ENCODE measurements at places on chromosomes 16 and 17.

- DNase-seq = no peak
Measured at GRCh38 chr16:80463326-80463725, 77.5 kb upstream of the DYNLRB2 start.

DNA sequence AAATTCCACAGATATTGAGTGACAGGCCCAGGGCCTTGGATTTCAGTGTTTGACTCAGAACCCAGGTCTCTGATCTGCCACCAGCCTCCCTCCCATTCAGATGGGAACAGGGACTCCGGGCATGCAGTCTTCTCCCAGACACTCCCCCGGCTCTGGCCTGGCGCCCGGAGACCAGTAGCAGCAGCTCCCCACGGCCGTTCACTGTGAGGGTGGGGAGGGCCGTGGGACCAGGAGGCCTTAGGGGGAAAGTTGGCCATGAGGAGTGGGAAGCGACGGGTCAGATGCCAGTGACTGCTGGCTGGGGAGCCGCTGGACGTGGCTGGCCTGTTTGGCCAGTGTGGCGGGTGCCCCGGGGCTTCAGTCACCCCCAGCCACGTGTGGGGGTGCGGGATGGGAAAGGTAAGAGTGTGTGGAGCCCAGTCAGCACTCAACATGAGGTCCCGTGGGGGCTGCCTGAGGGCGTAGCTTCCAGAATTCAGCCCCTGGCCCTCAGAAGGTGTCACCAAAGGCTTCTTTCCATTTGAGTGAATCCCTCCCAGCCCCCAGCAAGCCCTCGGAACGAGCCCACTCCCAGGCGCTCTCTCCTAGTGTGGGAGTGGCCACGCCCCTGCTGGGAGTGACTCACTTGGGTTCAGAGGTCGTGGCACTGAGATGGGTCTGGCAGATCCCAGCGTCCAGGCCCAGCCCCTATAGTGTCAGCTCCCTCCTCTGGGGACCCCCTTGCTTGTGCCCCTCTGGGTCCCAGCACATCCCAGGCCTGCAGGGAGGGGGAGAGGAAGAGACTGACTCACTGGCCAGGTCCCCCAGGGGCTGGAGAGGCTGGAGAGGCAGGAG lies 309.4 kb downstream of the SEC14L1 start:
- DNase-seq = no peak

- no peak for DNase-seq
Measured at GRCh38 chr16:70254965-70255286, 3.2 kb upstream of the EXOSC6 start.

DNA sequence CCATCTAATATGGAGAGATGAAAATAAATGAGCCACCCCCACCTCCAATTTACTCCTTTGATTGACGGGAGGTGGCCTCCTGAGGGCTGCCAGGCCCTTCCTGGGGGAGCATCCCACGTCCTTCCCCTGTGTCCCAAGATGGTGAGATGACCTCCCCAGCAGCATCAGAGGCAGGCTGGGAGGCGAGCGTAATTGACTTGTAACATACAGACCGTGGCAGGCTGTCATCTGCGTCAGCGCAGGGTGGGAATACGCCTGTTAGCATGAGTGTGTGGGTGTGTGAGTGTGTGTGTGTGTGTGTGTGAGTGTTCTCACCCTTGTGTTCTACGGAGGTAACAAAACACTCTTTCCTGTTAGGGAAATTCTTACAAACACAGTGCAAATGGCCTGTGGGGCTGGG lies 156.9 kb upstream of the CIBAR2 start:
- DNase-seq = no peak

DNA sequence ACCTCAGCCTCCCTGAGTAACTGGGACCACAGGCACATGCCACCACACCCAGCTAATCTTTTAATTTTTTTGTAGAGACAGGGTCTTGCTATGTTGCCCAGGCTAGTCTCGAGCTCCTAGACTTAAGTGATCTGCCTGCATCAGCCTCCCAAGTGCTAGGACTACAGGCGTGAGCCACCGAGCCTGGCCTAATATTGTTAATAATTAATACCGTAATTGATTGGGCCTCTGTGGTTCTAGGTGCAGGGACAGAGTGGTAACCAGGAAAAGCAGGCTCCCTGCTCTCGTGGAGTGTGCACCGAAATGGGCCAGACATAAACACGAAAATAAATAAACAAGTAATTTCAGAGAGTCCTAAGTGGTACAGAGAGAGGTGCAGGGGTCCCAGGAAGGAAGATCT lies 241.0 kb downstream of the GSG1L start:
- DNase-seq = no peak

GRCh38 chr17:43003542-43004172 lies 2.9 kb upstream of the IFI35 start:
- no peak for DNase-seq

DNA sequence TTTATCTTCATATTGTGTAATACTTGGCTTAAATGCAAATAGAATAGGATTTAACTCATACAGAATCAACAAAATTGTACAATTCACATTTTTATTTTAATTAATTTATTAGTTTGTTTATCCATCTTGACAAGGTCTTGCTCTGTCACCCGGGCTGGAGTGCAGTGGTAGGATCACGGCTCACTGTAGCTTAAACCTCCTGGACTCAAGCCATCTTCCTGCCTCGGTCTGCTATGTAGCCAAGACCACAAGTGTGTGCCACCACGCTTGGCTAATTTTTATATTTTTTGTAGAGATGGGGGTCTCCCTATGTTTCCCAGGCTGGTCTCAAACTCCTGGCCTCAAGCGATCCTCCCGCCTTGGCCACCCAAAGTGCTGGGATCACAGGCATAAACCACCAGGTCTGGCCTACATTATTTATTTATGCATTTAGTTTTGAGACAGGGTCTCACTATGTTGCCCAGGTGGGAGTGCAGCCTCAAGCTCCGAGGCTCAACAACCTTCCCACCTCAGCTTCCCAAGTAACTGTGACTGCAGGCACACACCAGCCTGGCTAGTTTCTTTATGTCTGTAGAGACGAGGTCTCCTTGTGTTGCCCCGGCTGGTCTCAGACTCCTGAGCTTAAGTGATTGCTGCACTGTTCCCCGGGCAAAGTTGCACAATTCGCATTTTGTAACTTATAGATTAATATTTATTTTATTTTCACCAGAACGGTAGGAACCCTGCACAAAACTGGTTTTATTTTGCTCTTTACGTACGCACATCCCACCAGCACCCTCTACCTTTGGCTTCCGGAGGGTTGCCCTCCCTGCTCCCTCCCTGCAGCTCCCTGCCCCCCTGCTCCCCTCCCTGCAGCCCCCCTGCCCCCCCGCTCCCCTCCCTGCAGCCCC lies 4.9 kb downstream of the DPEP1 start:
- no peak for DNase-seq

DNA sequence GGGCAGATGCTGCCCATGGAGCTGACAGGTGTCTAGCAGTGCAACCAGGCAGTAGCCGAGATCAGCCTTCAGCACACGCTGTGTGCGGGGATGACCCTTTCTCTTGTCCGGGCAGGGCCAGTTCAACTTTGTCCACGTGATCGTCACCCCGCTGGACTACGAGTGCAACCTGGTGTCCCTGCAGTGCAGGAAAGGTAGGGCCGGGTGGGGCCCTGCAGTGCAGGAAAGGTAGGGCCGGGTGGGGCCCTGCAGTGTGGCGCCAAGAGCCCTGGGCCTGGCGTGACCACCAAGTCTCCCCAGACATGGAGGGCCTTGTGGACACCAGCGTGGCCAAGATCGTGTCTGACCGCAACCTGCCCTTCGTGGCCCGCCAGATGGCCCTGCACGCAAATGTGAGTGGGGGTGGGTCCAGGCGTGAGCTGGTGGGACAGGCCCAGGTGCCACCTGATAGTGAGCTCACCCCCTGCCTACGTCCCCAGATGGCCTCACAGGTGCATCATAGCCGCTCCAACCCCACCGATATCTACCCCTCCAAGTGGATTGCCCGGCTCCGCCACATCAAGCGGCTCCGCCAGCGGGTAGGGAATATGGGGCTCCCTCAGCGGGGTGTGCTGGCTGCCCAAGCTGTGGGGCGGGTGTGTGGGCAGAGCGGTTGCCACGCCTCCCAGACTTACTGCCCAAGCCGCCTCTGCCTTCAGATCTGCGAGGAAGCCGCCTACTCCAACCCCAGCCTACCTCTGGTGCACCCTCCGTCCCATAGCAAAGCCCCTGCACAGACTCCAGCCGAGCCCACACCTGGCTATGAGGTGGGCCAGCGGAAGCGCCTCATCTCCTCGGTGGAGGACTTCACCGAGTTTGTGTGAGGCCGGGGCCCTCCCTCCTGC lies 40.2 kb downstream of the TSC2 start:
- no peak for DNase-seq

DNA sequence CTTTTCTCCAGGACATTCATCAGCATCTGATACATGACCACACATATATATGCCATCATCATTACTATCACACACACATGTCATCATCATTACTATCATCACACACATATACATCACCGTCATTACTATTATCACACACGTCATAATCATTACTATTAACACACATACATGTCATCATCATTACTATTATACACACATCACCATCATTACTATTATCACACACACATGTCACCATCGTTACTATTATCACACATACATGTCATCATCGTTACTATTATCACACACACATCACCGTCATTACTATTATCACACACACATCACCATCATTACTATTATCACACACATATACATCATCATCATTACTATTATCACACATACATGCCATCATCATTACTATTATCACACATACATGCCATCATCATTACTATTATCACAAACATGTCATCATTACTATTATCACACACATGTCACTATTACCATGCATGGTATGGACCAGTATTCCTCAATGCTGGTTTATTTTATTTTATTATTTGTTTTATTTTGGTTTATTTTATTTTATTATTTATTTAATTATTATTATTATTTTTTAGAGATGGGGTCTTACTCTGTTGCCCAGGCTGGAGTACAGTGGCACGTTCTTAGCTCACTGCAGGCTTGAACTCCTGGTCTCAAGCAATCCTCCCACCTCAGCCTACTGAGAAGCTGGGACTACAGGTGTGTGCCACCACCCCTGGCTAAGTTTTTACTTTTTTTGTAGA lies 46.3 kb upstream of the CNEP1R1 start:
- DNase-seq = no peak

DNA sequence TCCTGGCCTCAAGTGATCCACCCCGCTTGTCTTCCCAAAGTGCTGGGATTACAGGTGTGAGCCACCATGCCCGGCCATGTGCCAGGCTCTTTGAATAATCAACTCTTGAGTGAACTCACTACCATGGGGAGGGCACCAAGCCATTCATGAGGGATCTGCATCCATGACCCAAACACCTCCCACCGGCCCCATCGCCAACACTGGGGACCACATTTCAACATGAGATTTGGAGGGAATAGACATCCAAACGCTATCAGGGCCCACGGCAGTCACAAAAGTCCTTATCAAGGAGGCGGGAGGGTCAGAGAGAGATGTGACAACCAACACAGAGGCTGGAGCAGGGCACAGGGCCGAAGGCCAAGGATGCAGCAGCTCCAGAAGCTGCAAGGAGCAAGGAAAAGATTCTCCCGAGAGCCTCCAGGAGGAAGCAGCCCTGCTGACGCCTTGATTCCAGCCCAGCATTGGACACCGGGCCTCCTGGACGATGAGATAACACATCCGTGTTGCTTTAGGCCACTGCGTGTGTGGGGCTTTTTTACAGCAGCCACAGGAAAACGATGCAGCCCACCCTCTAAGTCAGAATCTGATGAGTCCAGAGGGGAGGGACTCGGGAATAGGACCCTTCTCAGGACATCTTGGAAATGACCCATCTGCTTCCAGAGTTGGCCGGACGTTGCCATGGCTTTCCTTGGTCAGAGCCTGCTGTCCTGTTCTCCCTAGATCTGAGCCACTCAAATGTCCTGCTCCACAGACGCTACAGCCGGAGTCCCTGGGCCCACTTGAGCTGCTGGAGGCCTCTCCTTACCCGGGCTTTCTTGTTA lies 47.3 kb upstream of the CMIP start:
- DNase-seq = no peak

GRCh38 chr17:80000981-80001775 lies 34.5 kb downstream of the TBC1D16 start:
- DNase-seq = no peak

GRCh38 chr17:65545705-65546523 lies 15.5 kb downstream of the AXIN2 start:
- DNase-seq = no peak

DNA sequence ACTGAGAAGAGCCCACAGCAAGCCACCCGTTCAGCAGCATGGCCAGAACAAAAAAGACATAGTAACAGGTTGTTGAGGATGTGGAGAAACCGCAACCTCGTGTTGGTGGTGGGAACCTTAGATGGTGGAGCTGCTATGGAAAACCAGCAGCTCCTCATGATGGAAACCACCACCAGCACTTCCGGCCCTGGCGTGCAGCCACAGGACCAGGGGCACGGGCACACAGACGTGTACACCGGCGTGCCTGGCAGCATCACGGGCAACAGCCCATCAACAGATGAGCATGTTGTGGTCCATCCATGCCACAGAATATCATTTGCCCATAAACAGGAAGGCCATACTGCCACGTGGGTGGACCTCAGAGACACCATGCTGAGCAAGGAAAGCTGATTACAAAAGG lies 11.9 kb downstream of the CTU2 start:
- no peak for DNase-seq

DNA sequence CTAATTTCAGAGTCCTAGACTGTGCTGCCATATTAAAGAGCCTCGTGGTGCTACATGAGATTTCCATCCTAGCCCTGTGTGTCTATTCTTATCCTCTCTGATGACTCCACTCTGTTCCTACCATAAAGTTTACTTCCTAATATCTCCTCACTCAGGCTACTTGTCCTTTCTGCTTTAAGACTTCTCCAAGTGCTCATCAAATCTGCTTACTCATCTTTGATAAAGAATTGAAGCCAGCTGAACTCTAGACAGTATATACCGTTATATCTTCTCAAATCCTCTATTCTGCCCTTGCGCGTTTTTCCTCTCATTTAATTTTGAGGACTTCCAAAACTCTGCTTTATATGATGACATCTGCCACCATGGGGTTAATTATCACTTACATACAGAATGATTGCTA lies 539.5 kb downstream of the HAPSTR1 start:
- no peak for DNase-seq

- no peak for DNase-seq
Measured at GRCh38 chr16:1327619-1327947, 5.9 kb upstream of the BAIAP3 start.

Data from stimulated activated naive CD4-positive, alpha-beta T cell (primary cell).